ENCODE measurements at places on chromosomes 3 and 15.
A peak's percentile ranks its signal among the peaks of the same experiment; 100 is the strongest.

DNA sequence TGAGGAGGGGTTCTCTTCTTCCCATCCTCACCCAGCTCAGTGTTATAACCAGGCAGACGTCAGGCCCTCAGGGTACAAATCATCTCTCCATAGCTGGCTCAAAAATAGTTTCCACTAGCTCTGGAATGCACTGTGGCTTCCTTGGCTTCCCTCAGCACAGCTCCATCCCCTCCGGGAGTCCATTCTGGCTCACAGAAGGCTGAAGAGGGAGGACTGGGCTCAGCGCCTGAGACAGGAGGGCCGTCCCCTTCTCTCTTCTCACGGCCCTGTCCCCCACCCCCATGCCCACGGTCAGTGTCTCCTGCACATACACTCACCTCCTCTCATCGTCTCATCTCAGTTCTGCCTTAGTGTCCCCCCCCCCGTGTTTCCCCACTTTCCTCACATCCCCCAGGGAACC, 50.1 kb downstream of the UMPS start:
- DNase-seq, result no peak

- DNase-seq, result no peak
These were observed 31.9 kb downstream of the RAB8B start for GRCh38 chr15:63221346-63221745.

- DNase-seq, result peak; percentile 4
These were observed 2.3 kb upstream of the DNAH1 start for GRCh38 chr3:52313774-52314188.

DNA sequence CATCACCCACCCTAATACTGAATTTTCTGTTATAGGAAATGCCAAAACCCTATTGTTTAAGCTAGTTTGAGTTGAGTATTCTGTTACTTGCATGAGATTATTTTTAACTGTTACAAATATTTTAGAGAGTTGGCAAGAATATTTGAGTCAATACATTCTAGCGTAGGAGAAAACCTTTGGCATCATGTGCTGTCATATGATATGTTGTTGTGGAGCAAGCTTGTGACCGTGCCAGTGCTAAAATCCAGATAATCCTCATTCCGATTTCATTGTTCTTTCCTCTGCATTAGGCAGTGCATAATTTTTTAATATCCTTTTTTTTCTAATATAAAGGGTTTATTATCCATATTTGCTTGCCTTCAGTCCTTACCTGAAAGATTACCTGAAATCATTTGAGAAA, 168.0 kb upstream of the GMNC start:
- no peak for DNase-seq

- peak; percentile 56 for DNase-seq
These were observed 1.1 kb upstream of the ZNF639 start for GRCh38 chr3:179321668-179322285.

- DNase-seq, result no peak
These were observed 2.8 kb downstream of the LRRN1 start for GRCh38 chr3:3802046-3802445.

- DNase-seq, result no peak
These were observed 32.8 kb downstream of the OSBPL10 start for GRCh38 chr3:31948280-31948679.

DNA sequence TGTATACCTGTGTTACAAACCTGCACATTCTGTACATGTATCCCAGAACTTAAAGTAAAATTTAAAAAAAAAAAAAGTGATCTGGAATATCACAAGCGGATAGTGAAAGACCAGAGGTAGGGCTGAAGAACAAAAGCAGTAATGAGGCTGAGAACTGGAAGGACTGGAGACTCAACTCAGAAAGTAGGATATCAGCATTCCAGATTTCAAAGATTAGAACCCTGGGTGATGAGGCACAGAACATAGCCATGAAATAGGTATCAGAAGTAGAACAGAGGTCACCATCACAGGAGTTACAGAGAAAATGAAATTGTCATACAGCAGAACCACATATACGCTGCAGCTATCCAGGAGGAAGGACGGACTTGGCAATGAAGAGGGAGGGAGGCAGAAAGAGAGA, 56.1 kb downstream of the ACAP2 start:
- DNase-seq, result no peak

DNA sequence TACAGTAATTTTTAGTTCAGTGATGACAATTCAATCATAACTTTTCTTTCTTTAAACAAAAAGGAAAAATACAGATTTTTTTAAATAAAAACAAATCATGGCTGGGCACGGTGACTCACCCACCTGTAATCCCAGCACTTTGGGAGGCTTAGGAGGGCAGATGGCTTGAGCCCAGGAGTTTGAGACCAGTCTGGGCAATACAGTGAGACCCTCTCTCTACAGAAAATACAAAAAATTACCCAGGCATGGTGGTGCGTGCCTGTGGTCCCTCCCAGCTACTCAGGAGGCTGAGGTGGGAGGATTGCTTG, 25.6 kb upstream of the ATG7 start:
- no peak for DNase-seq

DNA sequence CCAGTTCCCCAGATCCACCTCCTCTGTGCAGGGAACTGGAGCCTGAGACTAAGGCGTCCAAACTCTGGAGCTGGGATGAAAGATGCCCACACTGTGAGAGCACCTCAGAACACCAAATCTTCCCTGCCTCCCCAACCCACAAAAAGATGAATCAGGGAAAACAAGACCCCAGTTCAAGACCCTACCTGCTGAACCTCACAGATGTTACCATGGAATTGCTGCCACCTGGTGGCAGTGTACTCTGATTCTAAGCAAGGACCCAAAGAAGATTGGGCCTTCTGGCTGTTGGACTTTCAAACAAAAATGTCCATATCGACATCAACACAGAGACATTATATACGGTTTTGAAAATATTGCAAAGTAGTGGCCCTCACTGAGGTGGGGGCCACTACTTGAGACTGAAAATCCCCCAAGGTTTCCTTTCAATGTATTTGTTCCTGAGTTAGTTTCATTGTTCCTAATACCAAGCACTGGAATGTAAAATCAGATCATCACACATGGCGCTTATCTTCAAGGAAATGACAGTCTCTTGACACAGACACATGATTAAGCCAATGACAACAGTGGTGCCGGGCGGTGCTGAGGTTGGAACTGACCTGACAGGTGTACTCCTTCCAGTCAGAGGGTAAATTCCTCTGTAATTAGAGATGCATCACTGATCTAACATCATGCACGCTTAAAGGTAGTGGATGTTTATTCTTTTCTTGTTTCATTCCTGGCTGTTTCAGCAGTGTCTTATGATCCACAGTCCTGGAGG, 67.6 kb downstream of the SLC6A11 start:
- peak; percentile 10 for DNase-seq

DNA sequence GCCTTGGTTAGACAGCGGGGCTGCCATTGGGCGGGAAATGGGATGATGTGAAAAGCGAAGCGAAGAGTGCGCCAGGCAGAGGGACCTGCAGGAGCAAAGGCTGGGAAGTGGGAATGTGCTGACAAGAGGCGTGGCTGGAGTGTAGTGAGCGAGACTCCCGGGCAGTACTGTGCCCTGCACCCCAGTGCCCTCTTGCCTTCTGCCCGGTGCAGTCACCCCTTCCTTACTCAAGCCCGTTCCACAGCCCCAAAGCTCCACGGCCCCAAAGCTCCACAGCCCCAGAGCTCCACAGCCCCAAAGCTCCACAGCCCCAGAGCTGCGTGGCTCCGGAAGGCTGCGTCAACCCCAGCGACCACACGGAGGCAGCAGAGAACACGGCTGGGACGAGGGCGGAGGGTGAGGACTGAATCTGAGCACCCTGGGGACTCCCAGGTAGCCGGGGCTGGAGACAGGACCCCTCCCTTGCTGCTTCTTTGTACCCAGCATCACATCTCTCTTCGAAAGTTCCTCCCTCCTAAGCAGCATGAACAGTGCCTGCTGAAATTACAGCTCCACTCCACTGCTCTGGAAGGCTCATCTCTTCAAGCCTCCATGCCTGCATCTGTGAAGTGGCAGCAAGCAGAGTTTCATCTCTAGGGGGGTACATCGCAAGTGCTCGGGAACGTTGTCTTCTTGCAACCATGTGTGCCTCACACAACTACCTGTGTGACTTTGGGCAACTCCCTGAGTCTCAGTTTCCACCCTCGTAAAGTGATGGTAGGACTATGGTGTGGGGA, 108.9 kb downstream of the FBLN2 start:
- peak; percentile 63 for DNase-seq

DNA sequence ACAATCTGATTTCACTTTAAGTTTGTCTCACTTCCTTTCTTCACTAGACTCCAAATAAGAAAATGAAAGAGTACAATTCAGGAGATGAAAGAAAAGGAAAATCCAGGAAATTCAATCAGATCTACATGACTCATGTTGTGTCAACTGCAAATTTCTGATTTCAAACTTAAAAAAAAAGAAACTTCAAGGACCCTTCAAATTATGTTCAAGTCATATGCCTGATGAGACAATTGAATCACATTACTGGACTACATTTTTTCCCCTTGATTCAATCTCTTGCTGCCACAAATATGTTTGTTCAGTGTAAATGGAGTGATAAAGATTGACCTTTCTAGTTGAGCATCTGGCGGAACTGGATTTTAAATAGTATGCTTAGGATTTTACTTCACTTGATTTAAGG, 37.4 kb downstream of the FRMD5 start:
- DNase-seq, result no peak

DNA sequence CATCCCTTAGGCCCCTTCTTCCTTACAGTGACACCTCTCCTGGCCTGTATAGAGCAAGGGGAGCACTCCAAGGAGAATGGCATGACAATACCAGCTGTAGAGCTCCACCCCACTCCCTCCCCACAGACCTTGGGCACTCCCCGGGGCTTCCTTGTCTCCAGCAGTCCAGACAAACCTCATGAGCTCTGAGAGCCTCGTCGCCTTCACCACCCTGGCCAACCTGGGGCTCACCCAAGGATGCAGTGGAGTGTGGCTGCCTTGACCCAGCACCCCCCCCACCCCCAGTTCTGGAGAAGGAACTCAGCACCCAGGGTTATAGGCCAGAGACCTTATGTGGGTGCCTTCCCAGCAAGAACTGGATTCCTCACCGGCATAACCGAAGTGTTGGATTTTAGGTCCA, 7.4 kb upstream of the SLCO2A1 start:
- no peak for DNase-seq

DNA sequence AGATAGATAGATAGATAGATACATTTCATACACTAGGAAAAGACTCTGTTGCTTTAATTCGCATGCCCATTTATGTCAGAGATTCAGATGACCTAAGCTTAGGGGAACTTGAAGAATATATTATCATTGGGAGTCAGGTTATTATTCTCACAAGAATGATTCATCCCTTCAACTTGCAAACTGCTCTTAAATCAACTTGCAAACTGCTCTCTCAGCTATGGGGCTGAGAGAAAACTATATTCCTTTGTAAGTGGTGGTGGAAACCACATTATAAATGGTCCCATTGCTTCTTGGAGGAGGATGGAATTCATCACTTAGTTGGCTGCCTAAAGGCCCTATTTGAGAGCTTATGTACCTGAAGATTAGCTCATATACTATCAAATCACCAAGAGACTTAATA, 160.9 kb upstream of the STAC start:
- no peak for DNase-seq

DNA sequence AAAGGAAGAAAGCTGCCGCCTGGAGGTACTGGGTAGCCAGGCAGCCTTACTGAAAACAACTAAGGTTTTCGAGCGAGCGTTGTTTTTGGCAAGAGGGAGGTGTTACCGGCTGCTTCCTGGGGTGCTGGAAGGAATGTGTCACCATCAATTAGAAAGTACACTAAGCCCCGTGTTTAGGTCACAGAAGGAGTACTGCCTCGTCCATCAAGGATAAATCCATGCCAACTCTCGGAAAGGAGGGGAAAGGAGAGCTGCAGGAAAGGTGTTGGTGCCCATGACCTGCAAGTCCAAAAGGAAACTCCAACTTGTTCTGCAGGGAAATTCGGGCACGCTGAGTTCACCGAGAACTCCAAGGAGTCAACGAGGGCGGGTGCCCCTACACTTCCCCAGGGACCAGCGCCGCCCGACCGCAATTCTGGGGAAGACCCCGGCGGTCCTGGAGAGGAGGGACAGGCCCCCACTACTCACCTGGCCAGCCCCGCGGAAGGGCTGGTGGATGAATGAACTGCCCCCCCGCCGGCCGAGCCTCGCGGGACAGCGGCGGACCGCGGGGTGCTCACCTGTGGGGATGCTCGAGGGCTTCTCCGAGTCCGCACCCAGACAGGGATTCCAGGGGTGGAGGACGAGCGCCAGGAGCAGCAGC, 542 bp downstream of the PLOD2 start:
- DNase-seq, result peak; percentile 39
